ENCODE measurements at places on chromosomes 2 and 18.
A peak's percentile ranks its signal among the peaks of the same experiment; 100 is the strongest.

- DNase-seq: peak; percentile 40
Measured at GRCh38 chr2:150428641-150429040, 58.8 kb downstream of the RND3 start.

DNA sequence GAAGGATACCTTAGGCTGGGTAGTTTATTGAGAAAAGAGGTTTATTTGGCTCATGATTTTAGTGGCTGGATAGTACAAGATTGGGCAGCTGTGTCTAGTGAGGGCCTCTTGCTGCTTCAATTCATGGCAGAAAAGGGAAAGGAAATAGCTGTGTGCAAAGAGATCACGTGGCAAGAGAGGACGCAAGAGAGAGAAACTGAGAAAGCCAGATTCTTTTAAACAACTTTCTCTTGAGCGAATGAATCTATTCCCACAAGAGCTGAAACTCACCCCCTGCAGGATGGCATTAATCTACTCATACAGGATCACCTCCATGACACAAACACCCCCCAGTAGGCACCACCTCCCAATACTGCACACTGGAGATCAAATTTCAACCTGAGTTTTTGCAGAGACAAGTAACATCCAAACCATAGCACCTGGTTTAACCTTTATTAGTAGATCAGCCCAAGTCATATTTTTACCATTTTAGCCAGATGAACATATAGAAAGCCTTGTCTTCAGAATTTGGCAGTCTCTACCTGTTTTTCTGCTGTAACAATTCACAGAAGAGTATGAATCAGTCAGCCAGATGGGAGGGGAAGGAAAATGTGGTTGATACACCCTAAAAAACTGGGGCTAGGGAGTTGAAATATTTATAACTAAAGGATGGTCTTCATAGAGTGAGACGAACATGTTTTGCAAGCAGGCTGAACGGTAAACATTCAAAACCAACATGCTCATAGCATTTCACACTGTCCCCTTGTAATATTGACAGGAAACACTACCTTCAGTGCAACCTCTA, 73.9 kb upstream of the NCKAP5 start:
- DNase-seq: no peak

DNA sequence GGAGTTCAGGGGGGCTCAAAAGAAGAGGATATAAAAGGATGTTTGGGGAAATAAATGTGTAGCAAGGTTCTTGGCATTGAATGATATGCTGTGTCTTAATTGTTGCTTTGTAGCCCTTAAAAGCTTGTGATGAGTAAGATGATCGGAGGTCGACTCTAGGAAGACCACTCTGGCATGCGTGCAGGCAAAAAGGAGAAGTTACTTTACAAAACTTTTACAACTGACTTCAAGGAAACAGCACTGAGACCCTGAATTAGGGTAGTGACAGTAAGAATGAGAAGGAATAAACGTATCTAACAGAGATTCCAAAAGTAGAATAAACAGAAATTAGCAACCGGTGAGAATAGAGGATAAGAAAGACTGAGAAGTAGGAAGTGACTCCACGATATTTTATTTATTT, 228.7 kb upstream of the TANK start:
- DNase-seq: no peak

GRCh38 chr18:35085450-35086380, 44.5 kb downstream of the MAPRE2 start:
- no peak for DNase-seq

- peak; percentile 13 for DNase-seq
Measured at GRCh38 chr18:41906528-41907146, 48.4 kb upstream of the PIK3C3 start.

DNA sequence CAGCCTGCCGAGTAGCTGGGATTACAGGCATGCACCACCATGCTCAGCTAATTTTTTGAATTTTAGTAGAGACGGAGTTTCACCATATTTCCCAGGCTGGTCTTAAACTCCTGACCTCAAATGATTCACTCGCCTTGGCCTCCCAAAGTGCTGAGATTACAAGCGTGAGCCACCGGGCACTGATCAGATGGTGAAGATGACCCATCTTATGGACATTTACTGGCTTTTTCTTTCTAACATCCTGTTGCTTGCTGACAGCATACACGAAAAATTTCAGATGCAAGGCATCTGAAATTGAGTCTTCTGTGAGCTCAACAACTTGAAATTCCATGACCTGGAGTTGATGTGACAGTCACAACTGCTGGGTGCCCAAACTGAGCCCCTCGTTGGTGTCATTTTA, 859.5 kb upstream of the CNTNAP5 start:
- no peak for DNase-seq

GRCh38 chr2:9178904-9179571, 27.6 kb upstream of the ASAP2 start:
- peak; percentile 86 for DNase-seq

DNA sequence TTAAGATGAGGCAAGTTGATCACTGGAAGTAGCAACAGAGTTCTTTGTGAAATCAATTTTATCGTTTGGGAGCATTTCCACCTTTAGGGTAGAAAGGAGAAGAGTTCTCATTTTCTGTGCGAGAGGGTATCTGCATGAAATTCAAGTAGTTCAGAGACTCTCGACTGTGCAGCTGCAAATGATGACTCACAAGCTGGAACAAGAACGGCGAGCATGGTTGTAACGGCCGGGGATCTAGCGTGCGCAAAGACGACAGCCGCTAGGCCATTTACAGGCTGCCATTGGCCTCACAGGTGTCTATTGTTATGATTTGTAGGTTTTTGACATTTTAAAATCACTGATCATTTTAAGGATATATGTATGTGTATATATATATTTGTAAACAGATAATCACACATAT, 5.2 kb downstream of the KLHL29 start:
- DNase-seq: no peak

DNA sequence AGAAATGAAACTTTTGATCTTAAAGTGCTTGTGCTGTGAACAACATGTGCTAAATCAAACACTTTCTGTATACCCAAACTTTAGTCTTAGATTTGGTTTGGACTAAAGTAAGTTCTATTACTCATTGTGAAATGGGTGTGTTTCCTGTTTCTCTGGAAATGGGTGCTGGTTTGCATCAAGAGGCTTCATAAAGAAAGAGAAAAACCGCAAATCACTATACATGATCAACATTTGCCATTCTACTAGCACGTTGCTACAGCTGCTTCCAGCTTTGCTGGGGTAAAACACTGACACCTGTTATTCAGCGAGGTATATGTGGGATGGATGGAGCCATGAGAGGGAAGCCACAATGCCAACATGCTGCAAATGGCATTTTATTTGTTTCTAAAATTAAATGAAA, 547.0 kb upstream of the ACVR2A start:
- no peak for DNase-seq

DNA sequence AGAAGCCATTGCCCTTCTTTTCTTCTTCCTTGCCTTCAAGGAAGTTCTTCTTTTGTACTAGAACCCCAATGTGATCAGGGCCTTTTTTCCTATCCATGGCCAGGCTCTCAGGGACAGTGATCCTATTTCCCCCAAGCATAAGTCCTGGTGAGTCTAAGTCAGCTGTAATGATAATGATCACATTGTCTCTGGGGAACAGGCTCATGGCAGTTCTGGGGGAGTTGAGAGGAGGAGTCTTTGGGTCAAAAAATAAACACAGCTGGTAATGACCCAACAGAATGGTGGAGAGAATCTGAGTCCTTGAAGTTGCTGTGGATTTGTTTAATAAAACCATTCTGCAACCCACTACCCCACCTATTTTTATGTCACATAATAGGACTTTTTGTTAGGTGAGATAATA, 96.6 kb downstream of the SOCS6 start:
- no peak for DNase-seq

DNA sequence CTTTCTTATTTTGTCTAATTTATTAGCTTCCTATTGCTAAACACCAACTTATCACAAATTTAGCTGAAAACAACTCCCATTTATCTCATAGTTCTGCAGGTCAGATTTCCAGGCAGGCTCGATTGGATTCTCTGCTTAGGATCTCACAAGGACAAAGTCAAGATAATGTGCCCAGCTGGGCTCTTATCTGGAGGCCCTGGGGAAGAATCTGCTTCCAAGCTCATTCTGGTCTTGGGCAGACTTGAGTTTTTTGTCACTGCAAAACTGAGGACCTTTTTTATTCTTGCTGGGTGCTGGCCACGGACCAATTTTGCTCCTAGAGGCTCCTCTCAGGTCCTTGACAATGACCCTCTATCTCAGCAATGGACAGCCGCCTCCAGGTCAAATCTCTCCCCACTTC, 215.5 kb downstream of the TRIB2 start:
- DNase-seq: no peak

- peak; percentile 12 for DNase-seq
Measured at GRCh38 chr2:179031731-179032408, 18.1 kb downstream of the CCDC141 start.

DNA sequence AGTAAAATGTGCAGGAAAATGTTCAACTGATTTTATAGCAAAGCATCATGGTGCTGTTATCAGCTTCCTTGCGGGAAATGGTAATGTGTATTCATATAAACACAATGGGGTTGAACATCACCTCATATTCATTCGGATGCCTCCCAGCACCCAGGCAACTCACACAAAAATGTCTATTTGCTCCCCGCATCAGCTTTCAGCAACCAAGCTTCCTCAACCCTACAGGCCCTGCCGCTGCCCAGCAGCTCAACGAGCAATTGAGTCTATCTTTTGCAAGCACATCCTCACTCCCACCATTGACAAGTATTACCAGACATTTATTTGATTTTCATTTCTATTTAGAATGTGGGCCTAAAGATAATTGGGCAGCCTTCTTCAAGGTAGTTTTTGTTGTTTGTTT, 2161.4 kb upstream of the PIK3C3 start:
- DNase-seq: no peak

- no peak for DNase-seq
Measured at GRCh38 chr2:38791744-38792143, 13.7 kb downstream of the GEMIN6 start.

DNA sequence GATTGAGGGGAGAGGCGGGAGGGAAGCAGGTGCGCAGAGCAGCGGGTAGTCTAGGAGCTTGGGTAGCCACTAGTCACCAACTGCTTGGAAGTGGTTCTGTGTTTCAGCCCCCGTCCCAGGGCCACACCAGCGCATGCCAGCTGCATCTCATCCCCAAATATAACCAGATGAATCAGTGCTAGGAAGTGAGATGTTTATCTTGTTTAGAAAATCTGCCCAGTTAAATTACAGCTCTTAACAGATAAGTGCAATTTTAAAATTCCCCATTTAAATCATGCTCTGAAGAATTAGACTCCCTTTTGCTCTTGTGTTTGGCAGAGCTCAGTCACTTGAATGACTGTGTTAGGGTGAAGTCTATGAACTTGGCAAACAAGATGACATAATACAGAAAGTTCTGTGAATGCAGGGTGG, 193.8 kb downstream of the SEPTIN10 start:
- DNase-seq: no peak

- no peak for DNase-seq
Measured at GRCh38 chr2:217899231-217900009, 103.4 kb downstream of the TNS1 start.

- no peak for DNase-seq
Measured at GRCh38 chr2:175462246-175462645, 280.7 kb upstream of the ATP5MC3 start.

DNA sequence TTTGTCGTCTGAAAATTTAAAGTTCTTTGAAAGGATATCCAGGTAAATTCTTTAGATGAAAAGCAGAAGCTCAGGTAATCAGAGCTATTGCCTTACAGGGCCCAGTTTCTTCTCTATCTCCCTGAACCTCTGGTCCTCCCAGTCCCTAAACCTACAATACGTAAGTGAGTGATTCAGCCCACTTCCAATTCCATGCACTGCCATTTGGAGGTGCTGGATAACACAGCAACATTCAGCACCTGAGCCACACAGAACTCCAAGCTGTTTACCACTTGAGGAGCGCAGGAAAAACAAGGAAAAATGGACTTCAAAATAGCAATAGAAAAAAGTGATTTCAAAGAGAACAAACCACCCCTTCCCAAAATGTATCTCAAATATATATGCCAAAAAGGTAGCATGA, 105.0 kb upstream of the DNAJC10 start:
- DNase-seq: no peak

DNA sequence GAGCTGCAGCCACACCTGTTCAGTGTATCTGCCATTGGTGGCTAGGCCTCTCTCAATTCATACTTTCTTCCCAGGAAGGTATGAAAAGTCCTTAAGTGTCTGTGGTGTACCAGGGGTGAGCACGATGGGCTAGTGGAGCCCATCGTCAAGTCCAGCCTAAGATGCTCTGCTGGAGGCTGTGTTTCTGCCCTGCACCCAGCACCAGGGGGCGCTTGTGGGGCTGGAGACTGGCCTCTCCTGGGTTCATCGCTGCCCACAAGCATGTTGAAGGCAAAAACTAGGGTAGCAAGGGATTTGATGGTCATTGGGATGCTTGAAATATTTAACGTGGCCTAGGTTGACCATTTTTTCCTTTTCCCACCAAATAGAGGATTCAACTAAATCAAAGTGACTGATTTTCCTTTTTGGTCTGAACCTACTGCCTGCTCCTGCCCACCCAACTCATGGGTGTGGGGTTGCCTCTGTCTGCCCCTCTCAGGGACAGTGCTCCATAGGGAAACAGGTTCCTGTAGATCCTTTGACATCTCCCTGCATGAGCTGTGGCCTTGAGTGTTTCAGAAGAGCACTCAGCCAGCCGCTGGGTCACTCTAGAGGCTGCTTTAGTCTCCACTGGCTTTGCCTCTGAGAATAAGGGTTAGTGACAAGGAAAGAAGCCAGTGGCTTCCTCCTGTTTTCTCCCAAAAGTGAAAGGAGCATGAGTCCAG, 59.0 kb downstream of the TPGS2 start:
- DNase-seq: no peak

DNA sequence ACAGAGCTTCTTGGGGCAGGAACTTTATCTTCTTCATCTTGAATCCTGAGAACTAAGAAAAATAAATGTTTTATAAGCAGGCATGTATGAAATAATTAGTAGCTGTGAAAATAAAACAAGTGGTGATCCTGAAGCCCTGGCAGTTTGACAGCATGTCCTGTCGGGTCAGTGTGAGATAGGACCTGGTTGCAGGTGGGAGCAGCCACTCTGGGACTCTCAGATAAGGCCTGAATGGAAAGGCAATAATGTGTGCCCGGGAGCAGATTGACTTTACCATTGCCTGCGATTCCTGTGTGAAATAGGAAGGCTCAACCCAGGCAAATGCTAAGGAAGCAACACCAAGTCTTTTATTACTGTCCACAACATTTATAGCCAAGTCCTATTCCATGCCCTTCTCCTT, 132.4 kb downstream of the LYPD6B start:
- DNase-seq: no peak

- peak; percentile 98 for DNase-seq
Measured at GRCh38 chr2:76851000-76851399, 671.2 kb downstream of the LRRTM4 start.

DNA sequence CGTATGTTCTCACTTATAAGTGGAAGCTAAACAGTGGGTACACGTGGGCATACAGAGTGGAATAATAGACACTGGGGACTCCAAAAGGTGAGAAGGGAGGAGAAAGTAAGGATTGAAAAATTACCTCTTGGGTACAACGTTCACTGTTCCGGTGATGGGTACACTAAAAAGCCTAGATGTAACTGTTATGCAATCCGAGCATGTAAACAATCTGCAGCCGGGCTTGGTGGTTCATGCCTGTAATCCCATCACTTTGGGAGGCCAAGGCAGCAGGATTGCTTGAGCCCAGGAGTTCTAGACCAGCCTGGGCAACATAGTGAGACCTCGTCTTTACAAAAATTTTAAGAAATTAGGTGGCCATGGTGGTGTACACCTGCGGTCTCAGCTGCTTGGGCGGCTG, 33.1 kb upstream of the TTR start:
- no peak for DNase-seq

Measured in DMS79 (cell line).